ENCODE measurements at places on chromosomes 2 and 18.
A peak's percentile ranks its signal among the peaks of the same experiment; 100 is the strongest.

- no peak for DNase-seq
Observed at GRCh38 chr2:188746727-188747126, 227.4 kb upstream of the COL3A1 start.

DNA sequence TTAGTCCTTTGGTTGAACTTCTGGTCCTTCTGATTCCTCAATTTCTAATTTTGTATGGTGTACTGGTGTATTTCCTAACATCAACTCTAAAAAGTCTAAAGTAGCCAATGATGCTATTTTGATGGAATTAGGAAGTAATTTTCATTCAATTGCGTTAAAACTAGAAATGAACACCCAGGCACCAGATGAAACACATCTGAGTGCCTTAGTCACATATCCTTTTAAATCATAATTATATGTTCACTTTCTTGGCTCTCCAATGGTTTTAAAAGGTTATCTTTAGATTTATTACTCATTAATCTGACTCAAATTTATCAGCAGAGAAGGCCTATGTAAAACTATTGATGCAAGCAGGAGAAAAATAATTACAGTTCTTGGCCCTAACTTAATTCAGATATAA is 119.7 kb downstream of the GAREM1 start:
- no peak for DNase-seq

- DNase-seq = no peak
Observed at GRCh38 chr2:230552181-230552580, 136.2 kb downstream of the SP100 start.

DNA sequence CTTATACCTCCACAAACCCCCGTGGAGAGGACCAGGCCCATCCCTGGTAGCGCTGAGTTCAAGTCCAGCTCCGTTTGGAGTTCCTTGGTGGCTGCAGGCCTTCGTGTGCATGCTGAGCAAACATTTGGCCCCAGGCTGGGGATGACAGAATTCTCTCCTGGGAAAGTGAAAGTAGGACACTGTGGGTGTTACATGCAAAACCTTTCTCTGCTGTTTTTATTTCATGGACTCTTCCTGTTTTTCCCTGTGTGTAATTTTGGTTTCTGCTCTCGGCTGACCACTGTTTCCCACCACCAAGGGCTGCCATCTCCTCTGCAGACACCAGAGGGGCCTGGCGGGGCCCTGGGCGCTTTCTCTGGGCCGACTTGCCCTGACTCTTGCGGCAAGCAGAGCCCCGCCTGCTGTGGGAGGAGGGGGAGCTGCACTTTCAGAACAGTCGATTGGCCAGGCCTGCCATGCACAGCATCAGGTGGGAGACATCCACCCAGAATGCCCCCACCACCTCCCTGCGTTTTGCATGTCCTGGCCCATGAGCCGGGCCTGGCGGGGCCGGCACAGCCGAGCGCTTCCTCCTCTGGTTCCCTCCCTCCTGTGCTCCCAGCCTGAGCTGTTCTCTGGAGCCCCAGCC is 102.4 kb downstream of the CABLES1 start:
- peak; percentile 55 for DNase-seq

DNA sequence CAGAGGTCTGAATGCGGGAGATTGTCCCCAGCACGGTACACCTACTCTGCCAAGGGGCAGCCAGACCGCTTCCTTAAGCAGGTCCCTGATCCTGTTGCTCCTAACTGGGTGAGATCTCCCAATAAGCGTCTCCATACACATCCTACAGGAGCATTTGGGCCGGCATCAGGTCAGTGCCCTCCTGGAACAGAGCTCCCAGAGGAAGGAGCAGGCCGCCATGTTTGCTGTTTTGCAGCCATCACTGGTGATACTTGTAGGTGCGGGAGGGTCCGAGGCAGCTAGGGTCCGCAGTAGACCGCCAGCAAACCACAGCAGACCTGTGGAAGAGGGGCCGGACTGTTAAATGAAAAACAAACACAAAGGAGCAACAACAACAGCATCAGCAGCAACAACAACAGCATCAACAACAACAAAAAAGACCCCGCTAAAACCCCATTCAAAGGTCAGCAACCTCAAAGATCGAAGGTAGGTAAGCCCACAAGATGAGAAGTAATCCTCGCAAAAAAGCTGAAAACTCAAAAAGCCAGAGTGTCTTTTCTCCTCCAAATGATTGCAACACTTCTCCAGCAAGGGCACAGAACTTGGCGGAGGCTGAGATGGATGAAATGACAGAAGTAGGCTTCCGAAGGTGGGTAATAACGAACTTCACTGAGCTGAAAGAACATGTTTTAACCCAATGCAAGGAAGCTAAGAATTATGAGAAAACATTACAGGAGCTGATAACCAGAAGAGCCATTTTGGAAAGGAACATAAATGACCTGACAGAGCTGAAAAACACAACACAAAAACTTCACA is 79.0 kb upstream of the CDH7 start:
- no peak for DNase-seq

DNA sequence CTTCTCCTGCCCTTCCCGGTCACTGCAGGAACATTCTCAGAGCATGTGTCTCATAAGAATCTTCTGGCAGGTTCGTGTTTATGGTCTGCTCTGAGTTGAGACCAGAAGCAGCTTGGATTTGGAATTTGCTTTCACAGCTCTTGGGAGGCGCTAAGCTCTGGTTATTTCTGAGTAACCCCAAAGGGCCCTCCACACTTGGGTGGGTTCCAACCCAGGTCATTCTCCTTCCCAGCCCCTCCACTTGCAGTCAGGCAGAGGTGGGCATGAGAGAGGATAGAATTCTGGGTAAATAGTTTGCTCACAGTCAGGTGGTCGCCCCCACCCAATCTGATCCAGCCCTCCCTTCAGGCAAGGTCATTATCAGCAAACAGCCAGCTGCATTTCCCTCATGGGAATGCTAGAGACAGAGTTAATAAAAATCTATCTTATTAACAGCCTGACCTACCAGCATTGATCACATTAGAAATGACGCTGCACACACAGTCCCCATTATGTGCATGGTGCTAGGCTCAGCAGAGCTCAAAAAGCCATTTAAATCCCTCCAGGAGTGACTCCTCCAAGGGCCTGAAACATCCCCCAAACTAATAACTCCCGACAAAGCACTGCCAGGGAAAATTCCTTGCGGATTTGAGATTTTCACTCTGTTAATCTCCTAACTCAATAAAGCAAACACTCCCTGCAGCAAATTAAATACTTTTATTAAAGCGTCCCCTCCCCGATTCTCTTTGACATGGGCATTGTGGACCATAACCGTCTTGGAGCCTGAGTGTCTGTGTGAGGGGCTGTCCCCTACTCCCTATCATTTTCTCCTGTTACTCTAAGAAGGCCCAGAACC is 61.9 kb downstream of the SLC4A5 start:
- no peak for DNase-seq

GRCh38 chr2:28334527-28334894 is 58.1 kb upstream of the FOSL2 start:
- no peak for DNase-seq

DNA sequence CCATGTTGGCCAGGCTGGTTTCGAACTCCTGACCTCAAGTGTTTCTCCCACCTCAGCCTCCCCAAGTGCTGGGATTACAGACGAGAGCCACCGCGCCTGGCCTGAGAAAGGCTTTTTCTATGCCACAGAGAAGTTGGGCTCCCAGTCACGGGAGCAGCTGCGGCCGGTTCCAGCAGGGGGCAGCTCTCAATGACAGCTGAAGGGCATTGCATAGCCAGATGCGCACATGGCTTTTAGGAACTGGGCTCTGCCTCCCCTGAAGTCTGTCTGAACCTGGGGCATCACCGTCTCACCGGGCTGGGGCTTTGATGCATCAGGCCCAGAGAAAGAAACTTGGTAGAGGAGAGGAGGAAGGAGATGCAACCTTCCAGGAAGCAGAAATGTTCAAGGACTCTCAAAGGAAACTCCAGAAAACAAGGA is 84.2 kb upstream of the LAPTM4A start:
- peak; percentile 22 for DNase-seq

DNA sequence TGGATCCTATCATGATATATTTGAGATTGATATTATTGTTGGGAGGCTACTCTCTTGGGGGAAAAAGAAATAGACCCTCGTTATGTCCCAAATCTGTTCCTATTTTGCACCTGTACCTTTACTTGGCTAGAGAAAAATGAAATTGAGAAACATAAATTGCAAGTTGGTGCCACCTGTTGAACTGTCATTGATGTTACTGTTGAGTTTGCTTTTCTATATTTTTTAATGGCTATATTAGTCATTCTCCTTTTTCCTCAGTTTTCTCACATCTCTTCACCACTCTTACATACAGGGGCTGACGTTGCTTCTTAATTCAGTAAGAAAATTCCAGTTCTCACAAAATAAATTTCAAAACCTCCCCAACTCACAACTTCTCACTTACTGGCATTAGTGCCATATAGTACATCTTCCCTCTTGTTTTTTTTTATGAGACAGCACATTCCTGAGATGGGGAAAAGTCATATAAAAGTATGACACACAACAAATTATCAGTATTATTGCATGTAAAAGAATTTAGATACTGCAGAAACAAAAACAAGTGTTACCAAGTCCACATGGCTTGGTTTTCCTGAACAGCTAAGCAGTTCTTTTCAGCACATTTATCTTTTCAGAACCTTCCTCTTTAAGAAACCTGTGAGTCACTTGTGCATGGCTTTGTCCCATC is 348.3 kb upstream of the DSEL start:
- no peak for DNase-seq

DNA sequence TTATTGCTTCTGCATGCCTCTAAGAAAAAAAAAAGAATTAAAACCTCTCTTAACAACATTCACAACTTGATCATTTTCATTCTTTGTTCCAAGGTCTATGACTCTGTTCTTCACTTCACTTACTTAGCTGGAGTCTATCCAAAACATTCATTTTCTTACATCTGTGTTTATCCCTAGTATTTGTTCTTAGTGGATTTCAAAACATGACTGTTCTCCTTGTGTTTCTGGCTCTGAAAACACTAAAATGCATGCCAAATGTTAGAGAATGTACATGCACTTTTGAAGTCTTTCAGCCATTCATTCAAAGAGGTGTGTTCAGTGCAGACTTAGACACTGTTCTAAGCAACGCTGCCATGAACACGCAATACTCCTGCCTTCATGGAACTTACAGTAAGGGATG is 138.8 kb downstream of the CNTNAP5 start:
- DNase-seq = no peak

DNA sequence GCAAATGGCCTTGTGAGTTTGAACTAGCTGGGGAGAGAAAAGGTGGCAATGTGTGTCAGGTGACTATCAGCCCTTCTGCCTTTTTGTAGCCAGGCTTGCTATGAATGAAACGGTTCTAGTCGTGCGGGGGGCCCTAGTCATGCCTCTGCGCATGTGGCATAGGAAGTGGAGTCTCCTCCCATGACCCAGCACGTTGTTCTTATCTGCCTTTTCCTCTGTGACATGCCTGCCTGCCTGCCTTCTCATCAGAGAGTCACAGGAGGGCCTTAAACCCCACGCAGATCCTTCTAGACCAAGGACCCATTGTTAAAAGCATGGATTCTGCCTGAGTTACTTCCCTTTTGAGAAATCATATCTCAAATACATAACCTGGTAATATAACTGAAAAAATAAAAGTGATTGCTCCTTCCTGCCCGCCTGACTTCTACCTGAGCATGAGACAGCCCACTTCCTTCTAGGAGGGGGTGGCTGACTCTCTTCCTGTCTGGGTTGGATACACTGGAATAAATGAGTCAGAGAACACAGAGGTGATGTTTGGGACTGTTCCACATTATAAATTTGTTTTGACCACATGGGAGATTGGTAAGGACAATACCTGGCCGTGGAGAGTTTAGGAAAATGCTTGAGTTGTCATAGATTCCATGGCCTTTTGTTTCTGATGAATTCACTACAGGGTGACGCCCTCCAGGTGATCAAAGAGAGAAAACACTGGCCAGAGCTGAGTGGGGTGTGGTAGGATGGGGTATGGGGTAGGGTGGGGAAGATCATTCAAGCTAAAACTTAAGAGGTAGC is 49.8 kb downstream of the FBLN7 start:
- DNase-seq = peak; percentile 83

DNA sequence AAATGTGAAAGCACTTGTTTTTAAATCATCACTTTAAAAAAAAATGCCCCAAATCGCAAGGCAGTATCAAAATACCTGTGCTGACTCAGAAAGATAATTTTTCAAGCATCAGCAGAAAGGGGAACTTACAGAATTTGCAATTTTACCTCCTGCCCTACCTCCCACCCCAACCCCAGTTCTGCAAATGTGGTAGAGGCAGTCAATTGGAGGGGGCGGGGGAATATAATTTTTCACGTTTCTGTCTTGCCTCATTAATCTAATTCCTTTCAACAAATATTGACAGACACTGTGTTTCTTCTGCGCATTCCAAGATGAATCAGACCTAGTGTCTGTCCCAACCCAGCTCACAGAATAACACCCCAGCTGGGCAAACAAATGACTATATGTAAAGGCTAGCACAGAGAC is 76.8 kb downstream of the ALPK2 start:
- DNase-seq = no peak

- DNase-seq = no peak
Observed at GRCh38 chr2:170878505-170878904, 50.5 kb upstream of the GORASP2 start.

DNA sequence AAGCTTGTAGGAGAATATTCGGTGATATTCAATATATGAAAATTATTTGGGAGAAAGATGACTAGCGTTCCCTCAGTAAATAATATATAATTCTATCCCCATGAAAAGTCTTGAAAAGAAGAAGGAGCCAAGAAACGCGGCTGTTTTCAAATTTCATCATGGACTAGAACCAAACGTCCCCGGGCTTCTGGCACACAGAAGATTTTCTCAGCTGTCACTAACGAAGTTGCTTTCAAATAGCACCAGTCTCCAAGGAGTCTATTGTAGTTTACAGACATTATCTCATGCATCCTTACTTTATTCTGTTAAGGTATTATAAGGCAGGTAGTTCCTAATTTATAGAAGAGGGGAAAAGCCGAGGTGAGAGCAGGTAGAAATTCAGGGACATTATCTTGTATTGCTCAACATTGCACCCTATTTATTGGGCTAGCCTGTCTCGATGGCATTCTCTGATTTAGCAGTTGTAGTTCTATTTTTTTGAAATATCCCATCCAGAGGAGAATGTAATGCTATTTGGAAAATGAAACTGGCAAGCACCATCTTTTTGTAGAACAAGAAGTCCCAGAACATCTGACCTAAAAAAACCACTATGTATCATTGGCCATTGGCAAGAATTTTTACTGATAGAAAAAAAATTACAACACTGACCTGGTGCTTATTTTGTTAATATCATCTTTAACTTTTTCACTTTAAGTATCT is 198.1 kb upstream of the RASGRP3 start:
- DNase-seq = no peak

DNA sequence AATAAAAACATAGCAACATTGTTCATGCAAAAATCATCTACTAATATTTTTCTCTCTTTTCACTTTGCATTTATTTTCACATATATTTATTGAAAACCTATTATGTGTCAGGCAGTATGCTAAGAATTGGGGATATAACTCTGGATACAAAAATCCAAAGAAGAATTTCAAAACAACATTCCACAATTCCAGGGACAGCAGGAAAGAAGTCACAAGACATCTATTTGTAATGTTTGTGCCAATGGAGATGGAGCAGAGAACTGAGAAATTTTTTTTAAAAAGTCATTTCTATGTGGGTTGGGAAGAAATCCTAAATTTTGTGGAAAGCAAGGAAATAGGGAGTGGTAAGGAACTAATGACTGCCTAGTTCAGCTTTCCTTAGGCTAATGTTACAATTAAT is 128.6 kb upstream of the TLK1 start:
- DNase-seq = no peak

GRCh38 chr2:5729416-5729815 is 37.2 kb downstream of the SOX11 start:
- DNase-seq = no peak

Data from CD4-positive, alpha-beta T cell treated with Interleukin-17A for 4 hours (primary cell).